Fibroblast of pulmonary artery (primary cell): ENCODE measurements at places on chromosomes 1 and 21.

DNA sequence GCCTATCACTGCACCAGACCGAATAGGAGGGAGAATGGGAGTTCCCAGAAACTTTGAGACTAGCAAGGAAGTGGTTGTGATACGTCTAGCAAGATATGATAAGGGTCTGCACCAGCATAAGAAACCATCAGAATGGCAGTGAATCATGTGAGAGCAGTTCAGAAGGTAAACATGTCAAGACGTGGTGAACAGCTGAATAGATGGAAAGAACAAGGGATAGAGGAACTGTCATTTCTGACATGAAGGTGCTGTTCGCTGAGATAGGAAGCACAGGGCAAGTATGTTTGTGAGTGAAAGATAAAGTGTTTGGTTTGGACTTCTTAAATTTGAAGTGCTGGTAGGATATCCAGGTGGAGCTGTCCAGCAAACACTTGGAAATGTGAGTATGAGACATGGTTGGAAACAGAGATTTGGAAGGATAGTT is 1.1 kb upstream of the AGO1 start:
- no peak for DNase-seq

GRCh38 chr1:86845514-86845913 is 68.4 kb downstream of the SELENOF start:
- no peak for DNase-seq

DNA sequence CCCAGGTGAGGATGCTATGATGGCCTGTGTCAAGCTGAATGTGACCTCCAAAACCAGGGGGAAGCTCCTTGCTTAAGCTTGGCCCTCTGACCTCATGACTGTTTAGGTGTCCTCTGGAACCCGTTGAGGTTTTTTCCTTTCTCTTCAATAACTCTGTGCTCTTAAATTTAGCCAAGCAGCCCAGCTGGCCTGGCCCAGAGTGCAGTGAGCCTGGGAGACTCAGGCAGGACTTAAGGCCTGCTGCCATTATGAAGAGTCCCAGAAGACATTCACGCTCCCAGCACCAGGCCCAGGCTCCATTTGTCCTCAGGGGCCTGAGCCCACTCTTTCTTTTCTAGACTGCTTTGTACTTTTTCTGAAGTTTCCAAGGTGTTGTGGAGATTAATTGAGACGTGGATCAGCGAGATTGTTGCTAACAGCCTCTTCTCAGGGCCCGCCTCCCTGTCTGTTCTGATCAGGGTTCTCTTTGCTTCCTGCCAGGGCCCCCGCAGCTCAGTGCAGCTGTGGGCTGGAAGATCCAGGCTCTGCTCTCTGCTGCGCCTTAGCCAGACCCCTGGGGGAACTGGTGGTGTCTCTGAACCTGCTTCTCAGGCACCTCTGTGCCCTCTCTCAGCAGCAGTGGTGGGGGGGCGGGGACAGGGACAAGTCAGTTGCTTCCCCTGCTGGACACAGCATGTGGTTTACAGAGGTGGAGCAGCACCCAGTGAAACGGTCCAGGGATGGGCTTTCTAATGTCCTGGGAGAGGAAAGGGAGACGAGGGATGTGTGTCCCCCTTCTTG is 124.2 kb downstream of the GRIK3 start:
- DNase-seq = no peak

DNA sequence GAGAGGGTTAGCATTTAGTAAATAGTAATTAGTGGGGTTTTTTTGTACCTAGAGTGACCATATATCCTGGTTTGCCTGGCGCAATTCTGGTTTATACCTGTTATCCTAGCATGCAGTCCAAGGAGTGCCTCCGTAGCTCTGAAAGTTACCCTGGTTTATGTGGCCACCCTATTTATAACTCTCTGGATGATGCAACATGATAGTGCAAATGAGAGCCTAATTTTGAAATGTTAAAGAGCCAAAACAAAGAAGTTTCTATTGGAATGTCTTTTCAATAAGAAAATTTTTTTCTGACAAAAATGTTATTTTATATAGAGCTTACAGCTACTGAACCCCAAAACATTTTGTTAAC is 5.7 kb downstream of the AHCYL1 start:
- DNase-seq = no peak

GRCh38 chr1:177480741-177481305 is 310.1 kb downstream of the BRINP2 start:
- no peak for DNase-seq

- DNase-seq = no peak
These were observed 285.6 kb upstream of the FMN2 start for GRCh38 chr1:239805851-239806772.

GRCh38 chr1:57839067-57839466 is 415.2 kb upstream of the DAB1 start:
- peak; percentile 6 for DNase-seq

- no peak for DNase-seq
These were observed 80.1 kb upstream of the IVNS1ABP start for GRCh38 chr1:185397183-185397582.

- DNase-seq = no peak
These were observed 16.8 kb downstream of the STRIP1 start for GRCh38 chr1:110051262-110051648.

- DNase-seq = peak; percentile 48
These were observed 27.9 kb downstream of the S1PR1 start for GRCh38 chr1:101264697-101265096.

GRCh38 chr1:179856296-179856695 is 21.3 kb downstream of the TOR1AIP2 start:
- no peak for DNase-seq

DNA sequence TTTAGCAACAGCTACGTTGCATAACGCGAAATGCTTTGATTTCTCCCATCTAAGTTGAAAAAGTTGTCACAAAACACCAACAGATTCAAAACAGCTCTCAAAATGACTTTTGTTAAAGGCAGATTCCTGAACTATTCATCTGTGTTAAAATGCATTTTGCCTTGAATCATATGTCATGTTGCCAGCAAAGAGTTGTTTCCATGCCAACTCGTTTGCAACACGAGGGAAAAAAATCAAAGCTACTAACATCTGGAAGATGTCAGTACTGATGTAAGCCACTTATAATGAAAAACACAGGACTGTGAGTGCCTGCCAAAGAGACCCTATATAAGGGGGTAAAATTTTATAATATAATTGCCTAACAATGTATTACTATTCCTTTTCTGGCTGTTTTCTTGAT is 182.7 kb upstream of the PTBP2 start:
- DNase-seq = peak; percentile 99

- DNase-seq = no peak
These were observed 22.7 kb downstream of the POFUT2 start for GRCh38 chr21:45264912-45265515.

DNA sequence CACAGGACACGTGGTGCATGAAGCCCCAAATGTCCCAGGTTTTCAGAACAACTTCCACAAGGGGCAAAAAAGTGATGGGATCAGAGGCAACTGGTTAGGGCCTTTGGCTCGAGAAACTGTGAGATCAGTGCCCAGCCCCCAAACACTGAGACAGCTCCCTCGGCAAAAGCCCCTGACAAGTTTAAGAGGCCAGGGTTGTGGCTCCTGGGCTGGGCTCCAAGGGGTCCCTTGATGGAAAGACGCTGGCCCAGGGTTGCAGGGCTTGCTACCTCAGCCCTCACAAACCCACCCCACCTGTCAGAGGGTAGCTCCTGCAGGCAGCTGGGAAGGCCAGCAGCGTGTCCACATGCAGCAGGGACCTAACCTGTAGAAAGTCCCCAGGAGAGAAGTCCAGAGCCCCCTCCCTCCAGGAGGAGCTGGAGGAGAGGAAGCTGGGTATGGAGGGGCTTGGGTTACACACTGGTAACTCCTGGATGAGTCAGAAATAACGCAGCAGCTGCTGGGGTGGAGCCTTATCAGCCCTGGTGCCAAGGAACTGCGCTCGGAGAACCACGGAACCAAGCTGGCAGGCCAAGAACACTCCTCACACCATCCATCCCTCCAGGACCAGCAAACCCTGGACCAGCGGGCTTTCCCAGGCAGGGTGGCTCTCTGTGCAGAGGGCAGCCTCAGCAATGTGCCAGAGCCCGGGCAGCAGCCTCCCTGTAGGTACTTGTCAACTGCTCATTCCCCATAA is 37.5 kb downstream of the CTNNBIP1 start:
- peak; percentile 28 for DNase-seq

GRCh38 chr1:84496498-84496897 is 9.7 kb upstream of the SPATA1 start:
- no peak for DNase-seq

DNA sequence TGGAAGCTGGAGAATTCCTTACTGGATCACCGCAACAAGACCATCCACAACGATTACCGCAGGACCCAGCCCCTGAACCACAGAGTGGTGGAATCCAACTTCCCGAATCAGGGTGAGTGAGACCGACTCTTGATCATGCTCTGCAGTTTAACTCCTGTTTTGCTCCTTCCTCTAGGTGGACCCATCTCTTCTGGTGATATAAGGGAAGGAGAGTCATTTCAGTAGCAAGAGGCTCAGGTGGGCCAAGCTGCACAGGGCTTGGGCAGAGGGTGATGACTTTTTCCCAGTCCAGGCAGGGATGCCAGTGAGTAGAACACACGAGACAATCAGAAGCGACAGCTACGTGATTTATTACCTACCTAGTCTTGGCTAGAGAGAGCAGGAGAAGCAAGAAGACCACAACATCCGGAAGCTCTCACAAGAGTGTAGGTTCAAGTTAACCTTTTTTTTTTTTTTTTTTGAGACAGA is 25.2 kb downstream of the CA6 start:
- DNase-seq = no peak

- DNase-seq = no peak
These were observed 38.2 kb upstream of the CSF3R start for GRCh38 chr1:36520771-36521420.

GRCh38 chr1:201396861-201397464 is 2.2 kb downstream of the LAD1 start:
- no peak for DNase-seq

DNA sequence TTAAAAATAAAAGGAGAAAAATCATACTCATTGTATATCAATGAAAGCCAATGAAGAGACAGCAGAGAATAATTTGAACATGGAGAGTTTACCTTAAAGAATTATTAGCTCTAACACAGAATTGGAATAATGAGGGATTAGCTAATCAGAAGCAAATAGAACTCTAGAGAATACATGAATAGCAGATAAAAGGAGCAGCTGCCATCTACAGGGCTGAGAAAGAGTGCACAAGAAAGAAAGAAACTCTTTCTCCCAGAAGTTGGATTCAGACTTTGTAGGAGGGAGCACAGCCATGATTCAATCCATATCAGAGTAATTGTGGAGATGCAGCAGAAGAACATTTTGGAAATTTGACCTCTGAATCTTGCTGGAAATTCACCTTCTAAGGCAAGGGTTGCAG is 1171.2 kb downstream of the PLA2G4A start:
- DNase-seq = peak; percentile 14

DNA sequence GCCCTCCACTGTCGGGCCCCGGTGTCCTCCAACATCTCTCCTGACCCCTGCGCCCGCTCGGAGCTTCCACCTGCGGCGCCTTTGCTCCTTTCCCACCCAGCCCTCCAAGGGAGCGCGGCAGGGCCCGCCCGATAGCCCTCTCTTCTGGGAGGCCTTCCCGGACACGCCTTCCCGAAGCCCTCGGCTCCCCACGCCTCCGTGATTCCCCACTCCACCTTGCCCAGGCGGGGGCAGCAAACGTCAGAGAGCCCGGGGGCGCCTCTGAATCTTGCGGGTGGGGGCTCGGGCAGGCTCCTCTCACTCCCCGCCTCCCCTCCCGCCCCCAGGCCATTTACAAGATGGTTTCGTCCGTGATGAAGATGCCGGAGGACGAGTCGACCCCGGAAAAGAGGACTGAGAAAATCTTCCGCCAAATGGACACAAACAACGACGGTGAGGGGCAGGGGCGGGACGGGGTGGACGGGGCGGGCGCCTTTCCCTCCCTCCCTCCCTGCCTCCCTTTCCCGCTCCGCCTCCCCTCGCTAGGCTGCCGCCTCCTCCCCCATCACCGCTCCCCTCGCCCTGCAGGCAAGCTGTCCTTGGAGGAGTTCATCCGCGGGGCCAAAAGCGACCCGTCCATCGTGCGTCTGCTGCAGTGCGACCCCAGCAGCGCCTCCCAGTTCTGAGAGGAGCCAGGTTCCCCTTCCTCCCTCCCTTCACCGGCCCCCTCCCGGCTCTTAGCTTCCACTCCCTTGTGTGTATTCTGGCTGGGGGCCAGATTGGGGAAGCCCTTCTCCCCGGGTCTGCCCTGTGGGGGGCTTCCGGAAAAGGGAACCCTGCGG is 7.1 kb downstream of the HPCA start:
- peak; percentile 18 for DNase-seq

GRCh38 chr1:205381305-205381704 is 24.6 kb upstream of the KLHDC8A start:
- no peak for DNase-seq

GRCh38 chr1:32960342-32960741 is 4.3 kb downstream of the RNF19B start:
- DNase-seq = no peak

GRCh38 chr1:192747943-192748342 is 60.9 kb upstream of the RGS2 start:
- DNase-seq = peak; percentile 82

- no peak for DNase-seq
These were observed 1.3 kb upstream of the PEX10 start for GRCh38 chr1:2413495-2414296.

- DNase-seq = no peak
These were observed 46.8 kb downstream of the CNIH3 start for GRCh38 chr1:224662870-224663269.
